Small intestine (tissue), 16 donors: ENCODE measurements at places on chromosomes 6 and 20. TPM values are rescaled to one million over a fixed set of nuclear protein-coding genes. Genes with fewer than 3 reads are reported as not detected.

Gene B3GALT4
- 6.9 TPM for polyA plus RNA-seq

Gene MYBL2
- 2.5 TPM for polyA plus RNA-seq

Gene TCP11
- polyA plus RNA-seq = not detected

Gene MUC21
- 0.22 TPM for polyA plus RNA-seq

DNA sequence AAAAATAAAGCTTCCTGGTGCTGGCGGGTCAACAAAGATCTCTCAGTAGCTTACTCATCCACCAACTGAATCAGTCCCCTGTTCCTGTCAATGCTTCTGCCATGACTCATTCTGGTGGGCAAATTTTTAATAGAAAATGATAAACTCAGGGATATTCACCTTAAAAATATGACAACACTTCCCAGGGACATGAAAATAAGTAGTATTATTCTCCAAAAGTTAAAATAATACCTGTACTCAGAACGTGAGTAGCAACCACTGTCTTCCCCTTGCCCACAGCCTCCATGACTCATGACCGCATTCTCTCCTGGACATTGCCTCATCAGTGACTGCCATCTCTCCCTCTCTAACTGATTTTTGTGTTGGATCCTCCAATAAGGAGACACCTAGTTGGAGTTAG lies 552.3 kb downstream of the KIF16B start:
- no peaks in the 10 kb centered on the region for H3K36me3 ChIP-seq
- no peak overlapping the region for H3K4me3 ChIP-seq
- H3K27me3 ChIP-seq = no peaks in the 10 kb centered on the region
- no peak overlapping the region for H3K27ac ChIP-seq

DNA sequence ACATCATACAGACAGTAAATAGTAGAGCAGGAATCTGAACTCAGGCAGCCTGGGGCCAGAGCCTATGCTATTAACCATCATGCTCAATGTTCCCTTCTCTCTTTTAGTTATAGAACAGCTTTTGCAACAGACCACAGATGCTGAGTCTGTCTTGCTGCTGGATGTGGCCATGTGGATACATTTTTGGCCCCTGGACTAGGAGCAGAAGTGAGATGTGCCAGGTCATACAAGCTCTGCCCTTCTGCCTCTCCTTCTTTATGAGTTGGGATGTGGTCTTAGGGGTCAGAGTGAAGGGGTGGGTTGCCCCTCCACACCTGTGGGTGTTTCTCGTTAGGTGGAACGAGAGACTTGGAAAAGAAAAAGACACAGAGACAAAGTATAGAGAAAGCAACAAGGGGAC lies 14.6 kb upstream of the AARS2 start:
- H3K27me3 ChIP-seq = peaks cover 23% of the 10 kb centered on the region
- no peaks in the 10 kb centered on the region for H3K4me1 ChIP-seq
- DNase-seq = no peak
- no peak overlapping the region for H3K27ac ChIP-seq

GRCh38 chr6:25326126-25326525 lies 47.0 kb downstream of the CARMIL1 start:
- H3K36me3 ChIP-seq = peaks cover 3% of the 10 kb centered on the region
- peaks cover 21% of the 10 kb centered on the region for H3K4me1 ChIP-seq
- no peaks in the 10 kb centered on the region for H3K27me3 ChIP-seq
- H3K27ac ChIP-seq = no peak overlapping the region
- H3K4me3 ChIP-seq = no peak overlapping the region

- H3K4me1 ChIP-seq = no peaks in the 10 kb centered on the region
- no peak for DNase-seq
- H3K27ac ChIP-seq = no peak overlapping the region
- H3K36me3 ChIP-seq = no peaks in the 10 kb centered on the region
These were observed 191.9 kb upstream of the PREP start for GRCh38 chr6:105594821-105595220.

DNA sequence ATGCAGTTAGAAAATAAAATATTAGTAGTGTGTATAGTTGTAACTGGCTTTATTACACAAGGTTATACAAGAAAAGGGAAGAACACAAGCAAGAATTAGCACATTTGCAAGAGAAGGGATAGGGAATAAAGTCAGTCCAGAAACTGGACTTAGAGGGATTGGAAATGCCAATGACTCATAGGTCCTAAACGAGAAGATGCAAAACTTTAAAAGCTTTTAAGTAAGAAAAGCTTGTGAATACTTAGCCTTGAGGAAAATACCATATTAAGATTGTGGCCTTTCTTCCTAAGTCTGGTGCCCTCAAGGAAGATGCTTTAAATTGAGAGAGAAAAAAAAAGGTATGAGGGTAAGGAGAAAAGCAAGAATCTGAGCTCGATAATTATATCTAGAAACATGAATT lies 102.3 kb upstream of the MCHR2 start:
- no peak overlapping the region for H3K27ac ChIP-seq
- peaks cover 3% of the 10 kb centered on the region for H3K27me3 ChIP-seq
- no peaks in the 10 kb centered on the region for H3K4me1 ChIP-seq

- no peaks in the 10 kb centered on the region for H3K27me3 ChIP-seq
- H3K36me3 ChIP-seq = no peaks in the 10 kb centered on the region
- no peak overlapping the region for H3K4me3 ChIP-seq
- no peak for DNase-seq
- H3K4me1 ChIP-seq = no peaks in the 10 kb centered on the region
These were observed 43.2 kb upstream of the SMIM8 start for GRCh38 chr6:87279196-87279595.

- H3K4me3 ChIP-seq = no peak overlapping the region
- H3K27me3 ChIP-seq = no peaks in the 10 kb centered on the region
- H3K4me1 ChIP-seq = no peaks in the 10 kb centered on the region
These were observed 26.5 kb downstream of the NKAIN2 start for GRCh38 chr6:123830120-123830519.

GRCh38 chr6:52839124-52840055 lies 1.2 kb downstream of the GSTA5 start:
- no peaks in the 10 kb centered on the region for H3K4me1 ChIP-seq
- H3K36me3 ChIP-seq = no peaks in the 10 kb centered on the region
- H3K4me3 ChIP-seq = no peak overlapping the region
- H3K27me3 ChIP-seq = no peaks in the 10 kb centered on the region
